NCI-H1092 treated with DMSO at 0.1 percent for 48 hours (cell line): ENCODE measurements at places on chromosomes 13 and 19.
A peak's percentile ranks its signal among the peaks of the same experiment; 100 is the strongest.

GRCh38 chr19:49435670-49436069, 5.7 kb downstream of the SLC17A7 start:
- no peak for DNase-seq

DNA sequence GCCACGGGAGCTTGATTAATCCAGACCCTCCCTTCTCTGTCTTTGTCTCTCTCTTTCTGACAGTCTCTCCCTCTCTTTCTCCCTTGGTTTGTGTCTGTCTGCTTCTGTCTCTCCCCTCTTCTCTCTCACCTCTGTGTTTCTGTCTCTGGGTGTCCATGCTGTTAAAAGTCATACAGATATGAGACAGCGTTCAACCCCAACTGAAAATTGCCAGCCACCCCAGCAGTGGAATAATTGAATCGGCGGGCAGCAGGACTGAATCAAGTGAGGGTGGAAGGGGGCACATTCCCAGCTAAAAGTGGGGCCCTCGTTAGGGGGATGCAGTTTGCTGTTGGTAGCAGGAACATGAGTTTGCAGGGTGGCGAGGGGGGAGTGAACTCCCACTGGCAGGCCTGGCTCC, 43.7 kb downstream of the TINCR start:
- DNase-seq = no peak

GRCh38 chr13:28497143-28497876, 2.4 kb upstream of the FLT1 start:
- DNase-seq = no peak

- DNase-seq = no peak
Measured at GRCh38 chr19:29532097-29532496, 6.3 kb downstream of the VSTM2B start.

DNA sequence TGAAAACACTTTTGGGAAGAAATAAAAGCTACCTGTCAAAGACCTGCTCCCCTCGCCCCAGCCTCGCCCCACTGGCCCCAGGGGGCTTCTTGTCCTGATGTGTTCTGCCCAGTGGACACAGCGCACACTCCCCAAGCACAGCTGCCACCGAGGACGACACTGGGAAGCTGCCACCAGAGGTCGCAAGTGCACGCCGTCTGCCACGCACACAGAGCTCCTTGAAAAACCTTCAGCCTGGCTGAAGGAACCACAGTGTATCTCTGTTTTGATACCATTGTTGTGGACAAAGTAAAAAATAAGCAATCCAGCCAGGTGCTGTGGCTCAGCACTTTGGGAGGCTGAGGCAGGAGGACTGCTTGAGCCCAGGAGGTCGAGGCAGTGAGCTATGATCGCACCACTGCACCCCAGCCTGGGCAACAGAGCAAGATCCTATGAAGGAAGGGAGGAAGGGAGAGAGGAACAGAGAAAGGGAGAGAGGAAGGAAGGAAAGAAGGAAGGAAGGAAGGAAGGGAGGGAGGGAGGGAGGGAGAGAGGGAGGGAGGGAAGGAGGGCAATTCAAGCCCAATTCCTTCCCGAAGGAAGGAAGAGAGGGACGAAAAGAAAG, 57.3 kb downstream of the CEBPG start:
- DNase-seq = peak; percentile 44

DNA sequence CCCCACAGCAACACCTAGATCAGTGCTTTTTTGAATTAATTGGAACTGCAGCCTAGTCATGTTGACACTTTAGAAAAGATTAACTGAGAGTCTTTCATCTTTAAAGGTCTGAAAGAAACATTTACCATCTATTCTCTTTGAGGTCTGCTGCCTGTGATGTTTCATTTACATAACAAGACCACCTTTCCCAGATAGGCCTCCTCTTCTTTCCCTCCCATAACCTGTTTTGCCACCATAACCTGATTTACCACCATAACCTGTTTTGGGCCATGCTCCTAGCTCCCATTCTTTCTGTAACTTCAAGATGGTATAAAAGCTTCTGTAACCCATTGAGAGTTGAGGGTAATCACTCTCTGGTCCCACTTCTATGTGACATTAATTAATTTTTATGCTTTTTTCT, 320.8 kb downstream of the PCDH20 start:
- DNase-seq = no peak

GRCh38 chr13:99467764-99468163, 33.5 kb upstream of the TM9SF2 start:
- peak; percentile 9 for DNase-seq

- no peak for DNase-seq
Measured at GRCh38 chr13:26599860-26600259, 42.4 kb downstream of the WASF3 start.
